ENCODE measurements at places on chromosomes 6 and 20. TPM values are rescaled to one million over a fixed set of nuclear protein-coding genes. Genes with fewer than 3 reads are reported as not detected.

EIF2S2 gene
- 46.1 TPM for total RNA-seq

MYB gene
- 1.6 TPM for total RNA-seq

GTSF1L gene
- total RNA-seq, result not detected

DNA sequence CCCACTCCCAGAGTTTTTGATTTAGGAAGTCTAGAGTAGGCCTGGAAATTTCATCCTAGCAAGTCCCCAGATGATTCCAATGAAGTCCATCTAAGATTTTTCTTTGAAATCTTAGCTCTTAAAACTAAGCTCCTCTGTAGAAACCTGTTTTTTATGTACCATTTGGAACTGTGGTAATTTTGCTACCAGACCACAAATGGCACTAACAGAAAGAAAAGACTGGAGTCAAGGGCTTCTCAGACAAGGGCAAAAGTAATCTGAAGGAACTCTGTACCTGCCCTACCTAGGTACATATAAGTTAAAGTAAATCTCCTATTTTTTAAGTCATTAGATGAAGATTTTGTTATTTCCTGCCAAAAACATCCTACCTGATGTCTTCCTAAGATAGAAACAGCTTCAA, 155.0 kb upstream of the HTR1E start:
- H3K36me3 ChIP-seq, result no peaks in the 10 kb centered on the region
- H3K4me1 ChIP-seq, result peaks cover 14% of the 10 kb centered on the region
- no peak for DNase-seq

DNA sequence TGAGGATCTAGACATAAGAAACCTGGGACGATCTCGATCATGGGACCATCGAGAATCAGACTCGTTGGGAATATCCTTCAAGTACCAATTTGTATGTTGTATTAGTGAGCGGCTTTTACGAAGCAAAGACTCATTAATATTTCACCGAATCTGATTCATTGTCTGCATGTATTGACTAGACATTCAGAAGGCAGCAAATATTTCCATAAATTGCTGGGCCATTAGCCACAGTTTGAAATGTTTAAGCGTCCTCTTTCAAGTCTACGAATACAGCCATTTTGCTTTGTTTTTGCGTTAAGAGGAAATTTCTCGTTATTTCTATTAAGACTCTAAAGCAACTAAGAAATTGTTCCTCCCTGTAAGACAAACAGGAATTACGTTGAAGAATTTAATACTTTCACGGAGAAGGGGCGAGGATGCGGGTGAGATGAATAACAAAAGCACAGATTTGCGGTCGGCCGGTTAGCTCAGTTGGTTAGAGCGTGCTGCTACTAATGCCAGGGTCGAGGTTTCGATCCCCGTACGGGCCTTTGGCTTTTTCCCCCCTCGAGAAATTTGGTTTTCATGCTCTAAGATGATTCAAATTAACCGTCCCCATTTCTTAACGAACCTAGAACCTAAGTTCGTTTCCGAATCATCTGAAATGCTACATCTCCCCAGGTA, 18.5 kb downstream of the POM121L2 start:
- H3K4me1 ChIP-seq, result peaks cover 32% of the 10 kb centered on the region
- H3K27me3 ChIP-seq, result peaks cover 80% of the 10 kb centered on the region
- no peak overlapping the region for H3K27ac ChIP-seq
- DNase-seq, result peak; percentile 77

DNA sequence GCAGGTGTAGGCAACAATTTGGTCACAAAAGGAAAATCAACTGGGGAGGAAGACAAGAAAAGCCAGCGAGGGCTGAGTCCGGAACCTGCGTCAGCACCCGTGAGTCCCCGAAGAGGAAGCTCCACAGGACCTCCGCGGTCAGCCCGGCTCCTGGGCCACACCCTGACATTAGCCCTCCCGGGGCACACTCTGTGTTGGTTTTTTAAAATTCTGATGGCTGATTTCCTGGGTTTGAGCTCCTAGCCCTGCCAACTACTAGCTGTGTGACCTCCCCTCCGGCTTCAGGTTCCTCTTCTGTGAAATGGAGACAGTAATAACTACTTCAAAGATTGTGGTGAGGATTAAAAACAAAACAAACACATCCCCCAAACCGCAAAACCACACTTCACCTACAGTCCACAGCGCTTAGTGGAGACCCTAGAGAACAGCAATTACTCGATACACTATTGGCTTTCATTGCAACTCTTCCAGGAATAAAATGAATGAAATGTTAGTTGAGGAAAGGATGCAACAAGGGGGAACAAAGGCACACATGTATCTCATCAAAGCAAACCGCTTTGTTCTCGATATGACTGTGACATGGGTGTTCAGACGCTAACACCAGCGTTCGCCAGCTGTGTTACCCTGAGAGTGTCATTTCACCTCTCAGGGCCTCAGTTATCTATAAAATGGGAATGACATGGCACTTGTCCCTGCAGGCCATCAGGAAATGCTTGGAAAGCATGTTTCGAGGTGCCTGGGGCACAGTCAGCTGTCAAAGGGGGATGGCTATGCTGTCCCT, 985 bp downstream of the ZBP1 start:
- no peak overlapping the region for H3K4me3 ChIP-seq
- H3K36me3 ChIP-seq, result no peaks in the 10 kb centered on the region
- peaks cover 41% of the 10 kb centered on the region for H3K27me3 ChIP-seq
- no peak for DNase-seq
- H3K27ac ChIP-seq, result no peak overlapping the region

DNA sequence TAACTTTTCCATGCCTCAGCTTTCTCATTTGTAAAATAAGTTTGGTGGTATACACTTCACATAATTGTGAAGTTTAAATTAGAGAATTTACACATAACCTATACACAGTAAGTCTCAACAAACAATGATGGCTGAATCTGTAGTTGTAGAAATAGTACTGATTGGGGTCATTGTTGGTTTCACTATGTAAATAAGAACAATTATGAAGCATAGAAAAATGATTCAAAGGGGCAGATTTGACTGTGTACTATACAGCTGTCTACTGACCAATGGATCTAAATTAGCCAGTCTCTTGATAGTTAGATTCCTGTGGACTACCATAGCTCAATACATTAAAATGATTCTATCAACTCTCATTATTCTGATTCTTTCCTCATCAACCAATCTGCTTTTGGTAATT, 181.1 kb upstream of the STXBP5 start:
- no peaks in the 10 kb centered on the region for H3K4me1 ChIP-seq
- H3K36me3 ChIP-seq, result no peaks in the 10 kb centered on the region
- DNase-seq, result no peak
- no peak overlapping the region for H3K4me3 ChIP-seq

GRCh38 chr20:57108742-57109570, 157.5 kb downstream of the BMP7 start:
- peaks cover 6% of the 10 kb centered on the region for H3K27me3 ChIP-seq
- peak overlapping the region; percentile 72 for H3K27ac ChIP-seq
- peaks cover 6% of the 10 kb centered on the region for H3K4me1 ChIP-seq
- no peak overlapping the region for H3K4me3 ChIP-seq

DNA sequence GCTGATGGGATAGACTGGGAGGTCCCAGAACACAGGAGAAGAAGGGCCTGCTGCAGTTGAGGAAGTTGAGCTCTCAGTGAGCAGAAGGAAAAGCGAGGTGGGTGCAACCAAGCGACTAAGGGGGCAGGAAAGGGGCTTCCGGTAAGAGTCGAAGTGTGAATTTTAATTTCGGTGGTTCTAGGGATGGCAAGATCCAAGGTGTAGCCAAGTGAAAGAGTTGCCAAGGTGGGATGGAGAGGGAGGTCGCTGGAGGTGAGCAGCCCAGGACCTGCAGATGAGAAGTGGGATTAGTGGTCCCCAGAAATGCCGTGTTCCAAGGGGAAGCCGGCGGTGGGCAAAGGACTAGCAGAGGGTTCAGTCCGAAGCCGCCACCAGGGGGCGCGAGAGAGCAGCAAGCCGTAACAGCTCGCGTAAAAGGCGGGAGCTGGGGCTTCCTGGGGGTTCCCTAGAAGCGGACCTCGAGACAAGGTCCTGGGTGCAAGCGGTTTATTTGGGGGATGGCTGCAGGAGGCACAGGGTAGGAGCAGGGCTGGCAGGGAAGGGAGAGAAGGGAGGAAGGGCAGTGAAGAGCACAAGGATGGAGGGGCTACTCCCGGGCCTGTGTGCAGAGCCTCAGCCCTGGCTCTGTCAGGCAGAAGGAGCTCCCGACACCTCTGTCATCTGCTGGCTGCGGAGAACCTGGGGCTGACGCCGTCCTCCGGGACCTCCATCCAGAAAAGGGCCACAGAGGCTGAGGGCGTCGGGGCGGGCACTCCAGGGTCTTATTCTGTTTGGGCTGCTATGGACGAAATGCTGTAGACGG, 103.6 kb downstream of the PAX1 start:
- H3K4me1 ChIP-seq, result no peaks in the 10 kb centered on the region
- peaks cover 71% of the 10 kb centered on the region for H3K27me3 ChIP-seq
- no peak overlapping the region for H3K4me3 ChIP-seq
- no peaks in the 10 kb centered on the region for H3K36me3 ChIP-seq
- no peak overlapping the region for H3K27ac ChIP-seq
- DNase-seq, result peak; percentile 59

DNA sequence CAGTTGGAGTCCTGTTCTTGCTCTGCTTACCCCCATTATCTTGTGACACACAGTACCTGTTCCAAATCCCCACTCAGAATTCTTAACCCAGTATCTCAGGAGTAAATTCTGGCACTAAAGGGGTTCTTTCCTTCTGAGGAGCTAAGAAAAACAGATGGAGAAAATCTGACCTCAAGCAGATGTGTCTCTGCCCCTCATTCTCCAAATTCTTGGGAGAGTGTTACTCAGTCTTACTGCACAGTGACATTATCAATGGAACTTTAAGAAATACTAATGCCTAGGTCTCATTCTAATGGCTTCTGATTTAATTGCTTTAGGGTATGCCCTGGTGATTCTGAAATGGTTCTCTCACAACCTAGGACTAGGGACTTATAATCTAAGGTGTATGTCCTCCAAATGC, 40.6 kb upstream of the PTPRK start:
- no peaks in the 10 kb centered on the region for H3K36me3 ChIP-seq
- peaks cover 15% of the 10 kb centered on the region for H3K4me1 ChIP-seq
- no peak overlapping the region for H3K4me3 ChIP-seq
- no peak overlapping the region for H3K27ac ChIP-seq
- DNase-seq, result no peak
- no peaks in the 10 kb centered on the region for H3K27me3 ChIP-seq

GRCh38 chr6:24927985-24928745, 7.6 kb downstream of the RIPOR2 start:
- H3K36me3 ChIP-seq, result no peaks in the 10 kb centered on the region
- H3K4me1 ChIP-seq, result peaks cover 60% of the 10 kb centered on the region
- H3K4me3 ChIP-seq, result no peak overlapping the region
- peak overlapping the region; percentile 32 for H3K27ac ChIP-seq

DNA sequence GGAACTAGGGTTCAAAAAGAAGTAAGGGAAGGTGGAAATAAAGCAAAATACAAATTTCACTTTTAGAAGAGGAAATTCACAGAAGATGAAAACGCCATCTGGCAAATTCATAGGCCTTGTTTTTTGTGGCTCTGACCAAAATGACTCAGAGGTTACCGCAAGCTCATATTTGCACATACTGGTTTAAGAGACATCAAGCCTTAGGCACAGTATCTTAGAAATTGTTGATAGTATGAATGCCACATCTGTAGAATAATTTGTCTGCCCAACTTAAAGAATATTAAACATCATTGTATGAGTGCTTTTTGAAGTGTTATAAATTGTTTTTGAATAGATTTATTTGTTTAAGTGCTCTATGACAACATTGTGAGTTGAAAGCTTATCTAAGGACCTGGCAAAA, 10.6 kb downstream of the TAAR1 start:
- H3K27me3 ChIP-seq, result no peaks in the 10 kb centered on the region
- no peak for DNase-seq

DNA sequence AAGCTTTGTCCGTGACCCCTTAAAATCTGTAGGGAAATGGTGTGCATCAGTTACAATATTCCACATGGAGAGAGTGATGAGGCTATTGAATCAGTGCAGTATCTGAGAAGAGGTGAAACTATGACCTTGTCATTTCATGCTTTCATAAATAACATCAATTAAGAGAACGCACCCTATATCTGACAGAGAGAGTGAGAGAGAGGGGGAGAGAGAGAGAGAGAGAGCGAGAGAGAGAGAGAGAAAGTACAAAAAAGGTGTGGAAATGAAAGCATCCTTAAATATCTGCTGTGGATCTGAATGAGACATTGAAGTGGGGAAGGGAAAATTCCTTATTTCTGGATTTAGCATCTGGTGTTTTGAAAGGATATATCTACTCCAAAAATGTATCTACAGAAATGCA, 12.4 kb downstream of the GSTA4 start:
- no peak for DNase-seq
- H3K36me3 ChIP-seq, result peaks cover 44% of the 10 kb centered on the region
- H3K27me3 ChIP-seq, result no peaks in the 10 kb centered on the region
- peaks cover 10% of the 10 kb centered on the region for H3K4me1 ChIP-seq

DNA sequence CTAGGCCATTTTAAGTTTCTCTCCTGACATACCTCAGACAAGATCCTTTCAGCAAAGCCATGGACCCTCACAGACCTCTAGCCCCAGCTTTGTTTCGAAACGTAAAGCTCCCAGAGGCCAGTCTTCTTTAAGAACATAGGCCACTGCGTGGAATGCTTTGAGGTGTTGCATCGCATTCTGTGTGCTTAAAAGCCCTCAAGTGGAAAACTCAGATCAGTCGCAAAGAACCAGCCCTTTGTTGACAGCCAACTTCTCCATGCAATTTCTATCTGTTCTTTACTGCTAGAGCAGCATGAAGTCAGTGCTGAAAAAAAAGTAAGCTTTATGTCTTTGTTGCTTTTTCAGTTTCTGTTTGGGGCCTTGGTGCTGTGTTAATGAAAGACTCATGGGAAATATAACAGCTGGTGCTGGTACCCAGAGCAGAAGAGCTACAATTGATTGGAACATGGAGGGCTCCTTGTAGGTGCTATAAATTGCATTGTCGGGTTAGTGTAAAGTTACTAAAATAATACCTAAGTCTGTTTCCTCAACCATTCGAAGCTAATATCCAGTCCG, 142.6 kb downstream of the MAP3K7 start:
- peaks cover 1% of the 10 kb centered on the region for H3K4me1 ChIP-seq
- no peaks in the 10 kb centered on the region for H3K27me3 ChIP-seq
- no peaks in the 10 kb centered on the region for H3K36me3 ChIP-seq
- no peak for DNase-seq

GRCh38 chr6:894274-894673, 201.3 kb upstream of the EXOC2 start:
- H3K36me3 ChIP-seq, result no peaks in the 10 kb centered on the region
- no peak overlapping the region for H3K27ac ChIP-seq
- H3K4me3 ChIP-seq, result no peak overlapping the region
- peaks cover 8% of the 10 kb centered on the region for H3K4me1 ChIP-seq

- H3K4me3 ChIP-seq, result no peak overlapping the region
- no peak overlapping the region for H3K27ac ChIP-seq
- H3K4me1 ChIP-seq, result peaks cover 13% of the 10 kb centered on the region
- H3K36me3 ChIP-seq, result no peaks in the 10 kb centered on the region
- H3K27me3 ChIP-seq, result peaks cover 25% of the 10 kb centered on the region
Measured at GRCh38 chr6:105869835-105870440, 216.2 kb upstream of the PRDM1 start.

DNA sequence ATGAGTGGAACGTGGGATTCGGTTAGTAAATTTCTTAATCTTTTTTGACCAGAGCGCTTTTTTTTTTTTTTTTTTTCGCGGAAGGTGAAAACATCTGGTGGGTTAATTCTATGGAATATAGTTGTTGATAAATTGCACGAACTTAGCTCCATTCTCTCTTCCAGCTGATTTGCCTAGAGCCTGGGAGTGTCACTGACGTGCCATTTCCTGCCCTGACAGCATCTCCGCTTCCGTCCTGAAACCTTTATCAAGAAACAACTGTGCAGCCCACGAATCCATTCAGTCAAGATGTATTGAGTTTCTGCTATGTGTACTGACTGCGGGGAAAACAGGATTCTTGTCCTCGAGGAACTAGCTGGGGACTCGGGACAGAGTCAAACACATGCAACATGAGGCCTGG, 59.5 kb upstream of the TGM3 start:
- H3K36me3 ChIP-seq, result no peaks in the 10 kb centered on the region
- H3K4me3 ChIP-seq, result no peak overlapping the region
- no peaks in the 10 kb centered on the region for H3K27me3 ChIP-seq
- DNase-seq, result no peak
- H3K4me1 ChIP-seq, result peaks cover 22% of the 10 kb centered on the region
